ENCODE measurements at places on chromosomes 1 and 21.

- no peak for DNase-seq
These were observed 24.2 kb downstream of the PDE9A start for GRCh38 chr21:42677339-42678321.

DNA sequence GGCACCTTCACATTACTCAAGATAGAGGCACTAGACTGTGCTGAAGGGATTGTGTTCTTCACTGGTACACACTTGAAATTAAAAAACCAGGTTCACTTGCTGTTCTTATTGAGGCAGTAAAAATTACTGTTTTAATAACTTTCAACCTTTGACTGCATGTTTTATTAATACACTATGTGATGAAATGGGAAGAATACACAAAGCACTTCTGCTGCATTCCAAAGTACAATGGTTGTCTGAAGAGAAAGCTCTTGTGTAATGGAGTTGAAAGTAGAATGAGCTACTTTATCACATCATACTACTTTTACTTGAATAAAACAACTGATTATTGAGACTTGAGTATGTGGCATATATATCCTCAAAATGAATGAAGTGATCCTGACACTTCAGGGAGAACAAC, 49.7 kb downstream of the LRRC8C start:
- DNase-seq = no peak

GRCh38 chr21:41387042-41387819, 25.4 kb downstream of the MX2 start:
- no peak for DNase-seq

- no peak for DNase-seq
These were observed 281.0 kb upstream of the POU3F1 start for GRCh38 chr1:38327559-38327973.

- DNase-seq = no peak
These were observed 186.3 kb downstream of the TPR start for GRCh38 chr1:186188736-186189135.

DNA sequence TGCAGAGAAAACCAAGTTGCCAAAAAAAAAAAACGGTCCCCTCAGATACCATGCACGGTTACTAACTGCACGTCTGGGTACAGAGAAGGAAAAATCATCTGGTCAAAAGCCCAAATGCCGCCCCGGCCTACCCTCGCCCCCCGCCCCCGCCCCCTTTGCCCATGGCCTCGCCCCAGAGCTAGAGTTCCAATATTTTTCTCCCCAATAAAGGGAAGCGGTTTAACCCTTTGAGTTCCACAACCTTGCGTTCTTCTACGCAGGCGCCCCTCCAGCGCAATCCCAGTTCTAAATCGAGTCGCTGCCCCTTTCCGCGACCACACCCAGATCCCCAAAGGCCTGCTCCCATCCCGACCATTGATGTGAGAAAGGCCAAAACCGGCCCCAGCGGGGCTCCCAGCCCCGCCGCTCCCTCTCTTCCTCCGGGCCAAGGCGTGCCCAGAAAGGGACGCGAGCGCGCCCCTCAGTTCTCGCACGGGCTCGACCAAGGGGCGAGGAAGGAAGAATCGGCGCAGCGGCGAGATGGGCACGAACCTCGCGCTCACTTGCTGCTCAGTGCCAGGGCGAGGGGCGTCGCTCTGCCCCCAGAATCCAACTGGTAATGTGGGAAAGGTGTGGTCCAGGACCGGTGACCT, 797 bp downstream of the WDR47 start:
- DNase-seq = no peak

- DNase-seq = no peak
These were observed 117.1 kb upstream of the IFFO2 start for GRCh38 chr1:19073311-19074186.

DNA sequence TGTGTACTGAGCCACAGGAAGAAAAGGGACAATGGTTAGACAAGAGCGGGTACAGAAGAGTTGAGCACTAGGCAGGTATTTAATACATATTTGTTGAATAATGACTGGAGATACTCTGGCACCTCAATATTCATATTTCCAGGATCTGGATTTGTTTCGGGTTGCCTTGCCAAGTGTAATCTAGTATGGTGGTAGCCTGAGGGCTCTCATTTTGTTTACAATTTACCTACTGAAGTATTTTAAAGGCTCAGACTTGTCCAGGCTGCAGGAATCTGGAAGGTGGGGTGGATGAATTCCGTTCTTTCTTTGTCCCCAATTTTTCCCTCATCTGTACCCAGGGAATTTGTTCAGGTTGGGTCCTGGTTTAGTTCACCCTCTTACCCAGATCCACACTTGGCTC, 95.0 kb downstream of the CACHD1 start:
- no peak for DNase-seq

DNA sequence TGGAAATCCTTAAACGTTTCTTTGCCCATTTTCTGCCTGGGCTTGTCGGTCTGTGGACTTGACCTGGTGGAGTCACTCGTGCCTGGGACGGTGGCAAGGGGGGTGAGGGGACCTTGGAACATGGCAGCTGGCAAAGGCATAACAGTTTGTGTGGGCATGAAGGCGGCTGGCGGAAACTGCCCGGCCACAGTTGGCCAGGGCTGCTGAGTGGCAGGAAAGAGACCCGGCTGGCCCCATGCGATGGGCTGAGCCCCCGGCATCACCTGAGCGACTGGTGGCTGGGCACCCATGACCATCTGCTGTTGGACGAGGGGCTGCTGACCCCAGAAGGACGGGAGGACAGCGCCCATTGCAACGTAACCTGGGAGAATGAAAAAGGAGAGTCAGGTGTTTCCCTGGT, 49.3 kb upstream of the C8B start:
- no peak for DNase-seq

DNA sequence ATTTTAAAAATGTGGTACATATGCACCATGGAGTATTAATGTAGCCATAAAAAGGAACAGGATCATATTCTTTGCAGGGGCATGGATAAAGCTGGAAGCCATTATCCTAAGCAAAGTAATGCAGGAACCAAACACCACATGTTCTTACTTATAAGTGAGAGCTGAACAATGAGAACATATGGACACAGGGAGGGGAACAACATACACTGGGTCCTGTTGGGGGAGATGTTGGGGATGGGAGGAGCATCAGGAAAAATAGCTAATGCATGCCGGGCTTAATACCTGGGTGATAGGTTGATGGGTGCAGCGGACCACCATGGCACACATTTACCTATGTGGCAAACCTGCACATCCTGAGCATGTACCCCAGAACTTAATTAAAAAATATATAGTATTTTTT, 352.5 kb upstream of the KAZN start:
- DNase-seq = no peak

- no peak for DNase-seq
These were observed 1587.7 kb downstream of the AMY1C start for GRCh38 chr1:105337420-105337819.

DNA sequence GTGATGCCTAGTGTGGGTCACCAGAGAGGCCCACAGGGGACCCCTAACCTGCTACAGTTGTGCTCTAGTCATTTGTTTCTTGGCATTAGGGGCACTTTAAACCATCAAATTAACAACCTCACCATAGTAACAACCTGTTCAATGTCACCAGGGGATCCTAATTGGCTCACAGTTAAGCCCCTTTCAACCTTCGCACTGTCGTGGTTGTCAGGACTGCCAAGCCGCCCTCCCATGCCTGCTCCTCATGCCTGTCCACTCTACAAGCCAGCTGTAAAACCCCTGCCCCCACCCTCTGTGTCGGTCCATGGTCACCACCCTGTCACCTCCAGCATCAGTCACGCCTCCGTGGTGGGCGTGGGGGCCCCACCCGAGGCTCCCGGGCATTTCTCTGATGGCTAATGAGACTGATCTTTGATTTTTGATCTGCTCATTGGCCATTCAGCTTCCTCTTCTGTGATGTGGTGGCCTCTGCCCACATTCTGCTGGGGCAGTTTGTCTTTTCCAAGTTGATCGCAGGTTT, 96.6 kb downstream of the WDR4 start:
- DNase-seq = no peak

DNA sequence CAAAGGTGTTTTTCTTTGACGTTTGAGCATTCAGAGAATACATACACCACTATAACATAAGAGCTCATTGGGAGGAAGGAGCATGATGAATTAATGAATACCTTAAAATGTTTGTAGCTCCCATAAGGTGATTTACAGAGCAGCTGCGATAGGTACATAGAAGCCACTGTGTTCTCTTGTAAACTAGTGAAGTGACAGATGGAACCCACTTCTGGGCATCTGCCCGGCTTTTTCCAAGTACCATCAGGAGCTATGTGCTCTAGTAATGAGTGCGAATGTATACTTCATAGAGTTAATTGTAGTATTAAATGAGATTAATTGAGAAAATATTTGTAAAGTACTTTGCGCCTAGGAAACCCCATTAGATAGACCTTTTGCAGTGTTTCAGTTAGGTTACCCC, 48.4 kb downstream of the HENMT1 start:
- no peak for DNase-seq

- no peak for DNase-seq
These were observed 12.4 kb downstream of the ANGEL2 start for GRCh38 chr1:213003256-213003655.

DNA sequence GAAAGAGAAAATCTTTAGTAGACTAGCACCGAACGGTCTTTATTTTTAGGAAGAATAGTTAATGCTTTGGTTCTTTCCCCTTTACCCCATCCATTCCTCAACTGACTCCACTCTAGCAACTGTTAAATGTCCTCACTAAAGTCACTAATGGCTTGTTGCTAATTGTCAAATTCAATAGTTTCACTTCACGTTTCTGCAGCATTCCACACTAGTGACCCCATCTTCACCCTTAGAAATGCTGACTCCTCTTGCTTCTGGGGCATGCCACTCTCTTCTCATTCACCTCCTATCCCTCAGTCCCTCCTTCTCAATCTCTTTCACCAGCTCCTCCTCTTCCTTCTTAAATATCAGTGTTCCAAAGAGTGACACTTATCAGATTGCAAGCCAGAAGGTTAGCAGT, 19.4 kb upstream of the CADM3 start:
- DNase-seq = no peak

DNA sequence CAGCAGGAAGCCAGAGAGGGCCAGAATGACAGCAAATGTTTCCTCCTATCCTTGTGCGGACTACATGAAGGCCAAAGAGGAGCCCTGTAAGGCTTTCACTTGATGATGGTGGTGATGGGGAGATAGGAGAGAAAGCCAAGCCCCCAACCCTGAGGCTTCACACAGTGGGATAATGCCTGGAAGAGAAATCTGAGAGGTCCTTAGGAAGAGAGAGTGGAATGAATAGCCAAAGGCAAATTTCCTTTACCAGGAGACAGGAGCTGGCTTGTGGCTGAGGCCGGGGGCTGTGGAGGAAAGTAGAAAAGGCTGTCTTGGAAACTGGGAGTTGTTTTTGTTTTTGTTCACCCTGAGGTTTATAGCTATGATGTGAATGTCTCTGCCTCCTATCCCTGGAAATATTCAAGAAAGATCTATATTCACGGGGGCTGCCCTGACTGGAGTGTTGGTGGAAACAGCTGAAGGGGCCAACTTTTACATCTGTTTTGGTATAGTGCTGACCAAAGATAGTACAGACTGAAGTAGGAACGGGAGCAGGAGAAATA, 13.0 kb upstream of the RNF19B start:
- no peak for DNase-seq

- DNase-seq = no peak
These were observed 123.5 kb downstream of the CRB1 start for GRCh38 chr1:197391303-197392226.

DNA sequence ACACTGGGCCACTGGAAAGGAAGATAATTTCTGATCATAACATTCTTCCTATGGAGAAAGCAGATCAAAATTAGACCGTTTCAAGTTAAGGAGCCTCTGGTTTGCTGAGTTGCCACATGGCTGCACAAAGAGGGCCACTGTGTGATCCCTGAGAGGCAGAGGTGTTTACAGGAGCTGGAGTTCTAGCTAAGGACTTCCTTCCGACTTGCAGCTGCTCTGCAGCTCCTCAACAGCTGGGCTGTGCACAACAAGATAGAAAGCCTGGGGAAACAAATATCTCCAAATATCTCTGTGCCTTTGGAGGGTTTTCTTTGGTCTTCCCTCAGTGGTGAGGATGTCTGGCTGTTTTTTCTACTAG, 26.8 kb downstream of the GADD45A start:
- DNase-seq = no peak

DNA sequence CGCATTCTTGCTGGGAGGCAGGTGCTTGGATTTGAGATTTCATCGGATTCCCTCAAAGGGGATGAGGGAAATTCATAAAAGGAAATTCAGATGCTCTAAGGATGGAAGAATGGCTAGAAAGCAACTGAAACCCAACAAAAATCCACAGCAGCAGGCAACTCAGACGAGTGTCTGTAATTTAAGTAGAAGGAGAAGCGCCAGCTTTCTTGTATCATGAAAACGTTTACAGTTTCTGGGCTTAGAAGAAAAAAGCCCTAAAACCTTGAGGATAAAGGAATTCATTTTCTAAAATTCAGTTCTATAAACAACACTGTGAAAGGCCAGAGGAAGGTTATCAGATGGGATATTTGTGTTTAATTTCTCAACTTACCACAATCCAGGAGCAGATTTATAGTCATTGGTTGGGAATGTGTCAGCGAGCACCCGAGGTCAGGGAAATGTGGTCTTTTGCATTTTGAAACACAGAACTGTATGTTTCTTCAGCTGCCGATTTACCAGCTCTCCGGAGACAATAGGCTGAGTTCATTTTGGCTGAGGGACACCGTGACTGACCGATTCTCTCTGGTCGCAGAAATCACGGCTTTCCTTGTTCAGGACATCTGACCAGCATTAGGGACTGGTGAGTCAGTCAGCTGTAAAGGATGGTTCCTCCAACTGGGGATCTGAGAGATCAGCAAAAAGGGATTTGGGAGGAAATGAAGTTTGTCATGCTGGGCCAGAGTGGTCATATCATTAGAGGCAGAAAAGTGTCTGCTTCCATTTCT, 111.6 kb upstream of the ERRFI1 start:
- DNase-seq = no peak

DNA sequence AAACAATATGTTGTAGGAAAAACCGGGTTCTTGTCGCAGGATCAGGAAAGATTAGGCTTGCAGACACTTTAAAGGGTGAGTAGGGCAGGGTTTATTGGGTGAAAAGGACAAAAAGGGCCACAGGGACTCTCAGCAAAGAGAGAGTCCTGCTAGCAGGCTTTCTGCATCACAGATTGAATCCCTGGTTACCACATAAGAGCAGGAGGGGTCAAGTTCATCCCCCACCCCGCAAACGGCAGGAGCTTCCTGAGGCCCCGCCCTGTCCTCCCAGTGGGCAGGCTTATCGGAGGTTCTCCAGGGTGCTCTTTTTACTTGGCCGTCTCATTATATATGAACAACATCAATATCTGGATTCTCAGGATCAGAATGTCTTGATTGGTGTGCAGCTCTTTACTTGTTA, 47.7 kb downstream of the SYCP1 start:
- no peak for DNase-seq

- no peak for DNase-seq
These were observed 94.1 kb upstream of the ATP1B1 start for GRCh38 chr1:169012416-169012815.

DNA sequence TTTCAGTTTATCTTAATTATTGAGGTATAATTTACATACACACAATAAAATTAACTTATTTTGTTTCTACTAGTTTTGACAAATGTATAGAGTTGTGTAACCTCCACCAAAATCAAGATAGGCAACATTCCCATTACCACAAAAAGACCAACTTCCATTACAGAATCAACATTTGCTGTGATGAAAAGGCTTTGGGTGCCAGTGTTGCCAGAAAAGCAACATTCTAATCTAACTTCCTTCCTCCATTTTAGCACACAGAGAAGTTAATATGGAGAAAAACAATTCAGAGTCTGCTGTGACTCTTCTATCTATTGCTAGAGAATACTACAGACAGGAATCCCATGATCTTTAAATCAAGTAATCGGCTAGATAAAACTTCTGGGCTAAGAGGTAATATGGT, 245.3 kb downstream of the RERE start:
- DNase-seq = no peak

GRCh38 chr1:234725177-234726132, 115.5 kb upstream of the IRF2BP2 start:
- no peak for DNase-seq

Data from NCI-H1436 treated with DMSO at 0.1 percent for 48 hours (cell line).